NCI-H345 (cell line): ENCODE measurements at places on chromosomes 1 and 21.
A peak's percentile ranks its signal among the peaks of the same experiment; 100 is the strongest.

- no peak for DNase-seq
Measured at GRCh38 chr1:187045371-187045770, 216.6 kb downstream of the PLA2G4A start.

DNA sequence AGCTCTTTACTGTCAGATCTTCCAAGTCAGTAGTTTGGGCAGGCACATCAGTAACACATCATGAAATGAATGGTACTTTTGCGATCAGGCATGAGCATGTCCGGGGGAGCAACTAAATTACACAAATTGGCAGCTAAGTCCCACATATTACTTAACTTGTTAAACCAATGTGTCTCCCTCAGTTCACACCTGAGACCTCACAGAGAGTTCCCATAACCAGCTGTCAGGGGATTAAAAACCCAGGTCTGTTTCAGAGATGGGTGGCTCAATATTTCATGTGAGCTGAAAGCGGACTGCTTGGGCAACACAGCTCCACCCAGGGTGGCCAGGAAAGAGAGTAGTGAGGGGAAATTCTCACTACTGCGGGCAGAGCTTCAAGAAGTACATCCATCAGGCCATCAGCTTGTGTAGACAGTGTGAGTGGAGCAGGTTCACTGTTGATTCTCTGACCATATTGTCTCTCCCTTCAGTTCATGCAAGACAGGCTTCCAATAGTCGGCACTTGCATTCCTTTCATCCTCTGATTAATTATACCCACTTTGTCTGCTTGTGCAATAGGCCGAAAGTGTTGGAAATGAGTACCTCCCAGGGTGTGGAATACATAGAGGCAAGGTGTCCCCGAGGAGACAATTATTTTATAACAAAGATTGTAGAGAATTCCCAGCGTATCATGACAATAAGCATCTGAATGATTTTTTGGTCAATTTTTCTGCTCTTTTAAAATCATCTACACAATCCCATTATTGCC lies 139.9 kb downstream of the PTGER3 start:
- DNase-seq, result no peak

DNA sequence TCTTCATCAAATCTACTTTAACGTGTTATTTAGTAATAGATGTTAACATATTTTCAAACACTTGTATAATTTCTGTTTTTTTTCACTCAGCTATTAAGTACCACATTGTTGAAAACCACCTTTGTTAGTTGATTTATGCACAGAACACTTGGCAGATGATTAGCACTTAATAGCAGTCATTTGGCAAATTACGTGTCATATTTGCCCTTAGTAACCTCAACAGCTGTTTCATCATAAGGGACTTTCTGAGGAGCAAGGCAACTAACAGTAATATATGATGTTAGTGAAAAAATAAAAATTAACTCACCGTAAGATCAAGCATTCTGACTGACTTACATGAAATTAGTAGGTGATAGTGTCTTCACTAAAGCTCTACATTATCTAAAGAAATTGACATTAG lies 186.4 kb downstream of the HMCN1 start:
- DNase-seq, result no peak

DNA sequence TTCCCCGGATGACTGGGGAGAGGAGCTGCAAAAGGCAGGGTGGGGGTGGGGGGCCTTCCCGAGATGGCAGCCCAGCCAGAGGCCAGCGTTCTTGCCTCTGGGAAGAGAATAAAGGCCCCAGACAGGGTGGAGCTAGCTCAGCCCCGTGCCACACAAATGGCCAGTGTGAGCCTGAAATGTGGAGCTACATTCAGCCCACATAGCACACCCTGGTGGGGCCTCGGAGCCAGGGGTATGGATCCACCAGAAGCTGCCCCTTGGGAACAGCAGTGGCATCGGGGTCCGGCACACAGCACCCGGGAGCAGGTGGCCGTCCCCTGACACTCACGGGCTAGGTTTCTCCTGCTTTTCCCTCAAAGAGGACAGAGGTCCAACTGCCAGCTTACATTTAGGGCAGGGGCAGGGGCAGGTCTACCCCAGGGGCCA lies 93.9 kb downstream of the PDE9A start:
- no peak for DNase-seq

DNA sequence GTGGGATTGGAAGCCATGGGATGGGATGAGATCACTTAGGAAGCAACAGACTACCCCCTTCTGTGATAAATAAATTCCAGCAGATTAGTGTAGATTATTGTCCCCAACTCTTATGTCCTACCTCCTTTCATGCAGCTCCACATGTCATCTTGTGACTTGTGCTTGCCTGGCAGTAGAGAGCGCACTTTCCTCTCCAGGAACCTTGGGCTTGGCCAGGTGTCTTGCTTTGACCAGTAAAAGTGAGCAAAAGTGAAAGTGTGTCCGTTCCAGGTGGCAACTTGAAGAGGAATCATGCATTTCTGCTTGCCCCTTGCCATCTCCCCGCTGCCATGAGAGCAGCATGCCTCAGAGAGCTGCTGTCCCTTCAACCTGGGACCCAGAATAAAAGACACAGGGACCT lies 122.9 kb upstream of the ERG start:
- no peak for DNase-seq

- peak; percentile 76 for DNase-seq
Measured at GRCh38 chr1:27348861-27349783, 7.3 kb downstream of the SYTL1 start.

DNA sequence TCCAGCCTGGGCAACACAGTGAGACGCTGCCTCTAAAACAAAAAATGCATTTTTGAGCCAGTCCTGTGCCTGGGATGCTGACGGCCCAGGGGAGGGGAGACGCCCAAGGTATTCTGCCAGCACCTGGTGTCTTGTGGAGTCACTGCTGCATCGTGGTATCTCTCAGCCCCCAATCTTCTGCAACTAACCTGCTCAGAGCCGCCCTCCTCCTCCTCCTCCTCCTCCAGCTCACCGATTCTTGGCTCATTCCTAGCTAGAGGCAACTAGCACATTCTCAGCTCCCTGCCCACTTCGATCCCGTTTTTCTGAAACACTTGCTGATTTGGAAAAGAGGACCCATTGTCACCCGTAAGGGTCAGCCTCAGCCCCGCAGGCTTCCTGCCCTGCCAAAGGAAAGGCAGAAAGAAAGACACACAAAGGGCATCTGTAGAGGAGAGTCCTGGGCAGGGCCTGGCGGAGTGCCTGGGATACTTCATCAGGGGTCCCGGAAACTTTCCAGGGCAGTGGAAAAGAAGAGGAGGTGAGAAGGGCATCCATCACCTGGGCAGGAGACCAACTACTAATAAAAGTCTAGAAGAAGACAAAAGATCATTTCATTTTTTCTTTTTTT lies 20.7 kb downstream of the GPR157 start:
- no peak for DNase-seq

- DNase-seq, result no peak
Measured at GRCh38 chr21:24436236-24436635, 1171.0 kb downstream of the MRPL39 start.

- peak; percentile 84 for DNase-seq
Measured at GRCh38 chr1:66242646-66243547, 291.1 kb upstream of the SGIP1 start.
